ENCODE measurements at places on chromosomes 7 and 10.

- DNase-seq, result no peak
These were observed 666 bp downstream of the NRG3 start for GRCh38 chr10:81875467-81876252.

DNA sequence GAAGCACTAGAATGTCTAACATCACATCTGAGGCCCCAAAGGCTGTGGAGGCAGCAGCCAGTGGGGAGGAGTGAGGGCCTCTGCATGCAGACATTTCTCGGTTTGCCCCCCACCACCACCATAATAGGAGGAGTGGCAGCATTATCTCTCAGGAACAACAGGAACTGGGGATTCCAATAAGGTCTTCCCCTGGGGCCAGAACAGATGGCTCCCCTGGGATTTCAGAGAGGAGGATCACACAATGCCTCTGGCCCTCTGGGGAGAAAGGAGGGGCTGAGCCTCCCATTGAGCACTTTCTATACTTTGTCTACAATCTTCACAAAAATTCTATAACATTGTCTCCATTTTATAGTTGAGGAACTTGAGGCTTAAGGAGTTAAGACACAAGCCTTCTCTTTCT, 61.1 kb downstream of the GRID1 start:
- no peak for DNase-seq

GRCh38 chr7:137221467-137221866, 122.1 kb downstream of the PTN start:
- DNase-seq, result no peak

GRCh38 chr7:34759477-34760125, 101.6 kb downstream of the NPSR1 start:
- DNase-seq, result peak; percentile 50

DNA sequence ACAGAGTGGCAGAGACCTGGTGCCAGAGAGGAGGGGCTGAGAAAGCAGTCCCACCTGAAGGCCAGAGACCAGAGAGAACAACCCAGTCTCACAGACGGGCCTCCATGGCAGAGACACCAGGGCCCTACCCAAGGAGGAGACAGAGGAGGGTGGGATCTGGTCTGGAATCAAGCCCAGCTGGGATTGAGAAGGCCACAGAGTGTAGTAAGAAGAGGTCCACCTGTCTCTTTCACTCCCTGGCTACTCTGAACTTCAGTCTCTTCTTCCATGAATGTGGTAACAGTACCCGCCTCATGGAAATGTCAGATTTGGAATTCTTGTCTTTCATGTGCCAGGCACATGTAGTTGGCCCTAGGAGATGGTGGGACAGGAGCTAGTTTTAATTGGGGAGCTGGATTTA, 55.6 kb downstream of the CLIP2 start:
- DNase-seq, result no peak

DNA sequence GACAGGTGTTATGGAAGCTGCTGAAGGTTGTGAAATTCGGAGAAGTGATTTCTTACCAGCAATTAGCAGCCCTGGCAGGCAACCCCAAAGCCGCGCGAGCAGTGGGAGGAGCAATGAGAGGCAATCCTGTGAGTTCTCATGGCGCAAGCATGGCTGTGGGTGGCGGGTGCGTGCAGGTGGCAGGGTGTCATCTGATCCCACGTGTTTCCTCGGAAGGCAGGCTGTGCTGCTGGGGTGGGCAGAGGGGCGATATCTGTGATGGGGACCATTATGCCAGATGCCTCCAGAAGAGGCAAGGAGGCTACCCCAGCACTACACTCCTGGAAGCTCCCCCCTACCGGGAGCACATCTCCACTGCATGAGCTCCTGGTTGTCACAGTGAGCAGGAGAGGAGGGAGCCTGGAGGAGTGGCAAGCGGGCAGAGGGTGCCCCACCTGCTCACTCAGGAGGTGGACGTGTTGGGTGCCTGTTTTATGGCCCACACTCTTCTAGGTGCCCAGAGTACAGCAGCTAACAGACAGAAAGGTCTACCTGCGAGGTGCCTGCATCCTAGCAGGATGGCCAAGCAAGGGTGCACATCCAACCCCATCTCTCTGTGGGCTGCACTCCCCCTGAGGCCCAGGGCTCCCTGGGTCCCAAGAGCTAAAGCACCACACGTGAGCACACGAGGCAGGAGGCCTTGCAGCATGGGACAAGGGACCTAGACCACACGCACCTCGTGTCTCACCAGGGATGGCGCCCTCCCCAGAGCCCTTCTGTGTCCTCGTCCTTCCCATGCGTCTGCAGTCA, 204.7 kb downstream of the EBF3 start:
- no peak for DNase-seq

DNA sequence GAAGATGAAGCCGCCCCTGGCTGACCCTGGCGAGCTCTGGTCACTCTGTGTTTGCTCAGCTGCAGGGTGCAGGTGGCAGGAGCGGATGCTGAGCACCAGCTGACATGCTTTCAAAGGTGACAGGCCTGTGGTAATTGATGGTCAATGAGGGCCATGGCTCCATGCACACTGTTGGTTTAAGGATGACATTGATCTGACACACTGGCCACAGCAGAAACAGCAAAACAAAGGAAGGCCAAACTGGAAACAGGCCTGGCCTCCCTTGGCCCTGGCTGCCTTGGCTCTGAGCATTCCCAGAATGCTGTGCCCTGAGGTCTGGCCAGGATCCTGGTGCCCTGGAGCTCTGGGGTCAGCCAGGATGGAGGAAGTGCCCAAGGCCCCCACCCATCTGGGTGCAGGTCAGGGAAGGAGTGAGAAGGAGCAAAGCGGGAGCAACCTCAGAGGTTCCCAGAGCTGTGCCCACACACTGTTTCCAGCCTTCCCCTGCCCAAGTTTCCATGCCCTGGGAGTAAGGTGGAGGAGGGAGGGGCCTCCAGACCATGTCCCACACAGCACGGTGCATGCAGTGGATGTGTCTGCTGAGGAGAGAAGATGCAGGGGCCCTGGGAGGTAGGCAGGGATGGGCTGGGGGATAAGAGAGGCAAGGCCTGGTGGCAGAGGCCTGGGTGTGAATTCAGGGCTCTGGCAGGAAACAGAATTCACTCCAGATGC, 302.2 kb downstream of the RPS24 start:
- no peak for DNase-seq

DNA sequence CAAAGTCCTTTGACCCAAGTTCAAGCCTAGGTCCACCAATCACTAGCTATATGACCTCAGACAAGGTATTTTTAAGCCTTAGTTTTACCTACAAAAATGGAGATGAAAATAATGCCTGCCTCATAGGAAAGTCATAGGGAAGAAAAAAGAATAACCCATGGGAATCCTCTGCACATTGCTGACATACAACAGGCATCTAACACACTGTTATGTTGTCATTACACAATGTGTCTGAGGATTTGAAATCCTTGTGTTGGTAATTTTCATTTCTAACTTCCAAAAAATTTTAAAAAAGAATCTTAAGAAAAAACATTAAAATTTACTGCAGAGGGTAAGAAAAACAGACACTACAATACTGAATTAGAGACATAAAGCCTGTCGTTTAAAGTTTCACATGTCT, 5.7 kb downstream of the ANK3 start:
- DNase-seq, result no peak

DNA sequence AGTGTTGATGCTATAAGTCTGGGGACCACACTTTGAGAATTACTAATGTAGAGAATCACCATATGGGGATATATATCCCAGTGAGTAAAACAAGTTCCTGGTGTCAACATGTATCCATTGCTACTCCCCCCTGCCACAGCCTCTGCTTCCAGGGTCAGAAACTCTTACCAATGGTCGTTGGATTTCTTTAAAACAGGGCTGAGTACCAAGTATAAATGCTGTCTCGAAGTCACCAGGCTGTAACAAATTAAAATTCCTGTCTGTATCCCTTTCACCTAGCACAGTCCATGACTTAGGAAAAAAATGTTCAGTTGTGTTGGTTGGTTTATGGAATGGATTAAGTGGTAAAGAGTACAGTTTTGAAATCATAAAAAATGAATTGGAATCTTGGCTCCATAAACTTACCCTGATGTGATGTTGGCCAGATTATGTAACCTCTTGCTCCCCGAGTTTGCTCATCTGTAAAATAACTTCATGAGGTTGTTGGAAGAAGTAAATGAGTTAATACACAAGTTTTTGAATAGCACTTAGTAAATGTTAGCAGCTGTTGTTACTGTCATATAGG, 364.0 kb upstream of the LRGUK start:
- DNase-seq, result no peak

DNA sequence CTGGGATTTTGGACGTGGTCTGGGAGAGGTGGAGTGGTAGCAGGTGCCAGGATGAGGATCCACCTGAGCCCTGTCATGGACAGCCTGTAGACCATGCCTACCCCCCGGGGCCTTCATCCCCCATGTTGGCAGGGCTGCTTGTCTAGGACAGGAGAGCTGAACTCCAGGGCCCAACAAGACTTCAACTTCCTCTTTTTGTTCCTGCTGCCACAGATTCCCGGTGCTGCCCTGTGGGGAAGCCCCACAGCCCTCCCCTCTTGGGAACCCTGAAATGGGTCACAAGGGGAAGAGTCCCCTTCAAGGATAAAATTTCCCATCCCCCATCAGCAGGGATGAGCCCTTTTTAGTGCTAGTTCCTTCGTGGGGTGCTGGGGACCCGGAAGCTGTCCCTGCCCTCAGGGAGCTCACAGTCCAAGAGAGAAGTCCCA, 1.3 kb upstream of the CUEDC2 start:
- peak; percentile 91 for DNase-seq

DNA sequence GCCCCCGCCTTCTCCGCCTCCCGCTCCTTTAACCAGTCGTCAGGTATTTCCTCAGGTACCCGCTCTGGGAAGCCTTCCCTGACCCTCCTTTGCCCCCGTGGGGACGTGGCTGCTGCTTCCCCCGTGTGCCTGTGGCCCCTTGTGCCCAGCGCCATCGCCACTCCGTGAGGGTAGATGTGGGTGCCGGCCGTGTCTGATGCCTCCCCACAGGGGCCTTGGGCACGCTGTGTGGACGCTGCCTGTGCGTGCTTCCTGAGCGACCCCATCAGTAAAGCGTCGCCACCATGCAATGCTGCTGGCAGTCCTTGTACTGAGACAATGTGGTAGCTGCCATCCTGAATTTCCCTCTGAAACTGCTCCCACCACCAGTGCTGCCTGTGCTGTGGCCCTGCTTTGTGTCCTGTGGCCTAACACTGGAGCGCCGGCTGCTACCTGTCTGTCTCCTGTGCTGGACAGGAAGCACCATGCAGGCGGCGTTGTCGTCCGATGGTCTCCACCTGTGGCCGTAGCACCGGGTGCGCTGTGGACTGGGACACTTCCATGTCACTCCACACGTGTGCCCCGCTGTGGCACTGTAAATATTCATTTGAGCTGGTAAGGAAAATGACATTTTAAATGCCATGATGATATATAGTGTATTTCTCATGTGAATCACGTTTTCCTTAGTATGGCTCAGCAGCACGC, 213.8 kb downstream of the MGMT start:
- no peak for DNase-seq

DNA sequence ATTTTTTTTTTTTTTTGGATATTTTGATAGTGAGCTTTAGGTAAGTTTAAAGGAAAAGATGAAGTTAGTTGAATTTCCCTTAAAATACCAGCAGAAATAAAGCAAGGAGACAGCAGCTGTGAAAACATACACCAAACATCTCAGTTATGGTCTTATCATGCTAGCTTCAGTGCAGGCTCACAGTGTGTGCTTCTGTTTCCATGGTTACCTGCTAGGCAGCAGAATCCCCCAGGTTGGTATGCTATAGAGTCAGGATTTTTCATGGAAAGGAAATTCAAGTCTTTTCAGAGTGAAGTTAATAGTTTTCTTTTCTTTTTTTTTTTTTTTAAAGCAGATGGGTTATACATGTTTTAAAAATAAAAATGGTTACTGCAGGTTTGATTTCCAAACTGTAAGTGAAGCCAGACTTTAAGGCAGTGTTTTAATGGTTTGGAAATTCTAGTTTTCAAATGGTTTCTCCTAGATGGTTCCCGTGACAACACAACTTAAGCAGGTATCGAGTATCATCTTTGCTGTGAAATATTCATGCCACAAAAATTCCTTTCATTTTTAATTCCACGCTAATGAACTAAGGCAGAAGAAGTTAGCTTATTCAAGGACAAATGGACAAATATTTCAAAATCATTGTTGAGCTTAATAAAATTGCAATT, 230.9 kb downstream of the BICC1 start:
- no peak for DNase-seq

GRCh38 chr7:157807510-157807909, 470.7 kb downstream of the DNAJB6 start:
- no peak for DNase-seq

DNA sequence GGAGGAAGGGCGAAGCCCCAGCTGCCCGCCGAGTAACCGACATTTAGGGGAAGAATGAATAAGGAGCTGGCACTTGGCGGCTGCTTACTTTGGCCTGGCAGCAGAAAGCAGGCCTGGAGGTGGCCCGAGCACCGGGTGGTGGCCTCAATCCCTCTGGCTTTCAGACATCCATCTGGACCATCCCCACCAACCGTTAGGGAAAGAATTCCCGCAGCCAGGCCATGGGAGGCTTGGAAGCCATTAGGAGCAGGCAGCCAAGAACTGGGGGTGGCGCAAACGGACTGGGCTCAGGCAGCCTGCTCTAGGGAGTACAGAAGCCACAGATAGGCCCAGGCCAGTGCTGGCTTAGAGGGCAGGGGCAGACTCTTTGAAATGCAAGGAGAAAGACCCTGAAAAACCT, 132.7 kb downstream of the NEURL1 start:
- no peak for DNase-seq

DNA sequence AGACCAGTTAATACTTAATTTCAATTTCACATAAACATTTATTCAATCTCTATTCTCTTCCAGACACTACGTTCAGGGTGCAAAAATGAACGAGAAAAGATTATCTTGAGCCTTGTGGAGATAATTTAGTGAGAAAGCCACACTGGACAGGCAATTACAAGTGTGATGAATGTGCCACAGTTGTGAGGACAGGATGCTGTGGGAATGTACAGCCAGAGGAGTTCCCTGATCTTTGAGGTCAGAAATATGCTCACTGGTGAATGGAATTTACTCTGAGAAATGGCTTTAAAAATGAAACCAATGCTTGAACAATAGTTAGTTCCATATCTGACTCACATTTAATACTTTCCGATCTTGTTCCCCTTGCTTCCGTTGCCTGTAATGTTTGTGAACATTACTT, 864.8 kb downstream of the GATA3 start:
- no peak for DNase-seq

DNA sequence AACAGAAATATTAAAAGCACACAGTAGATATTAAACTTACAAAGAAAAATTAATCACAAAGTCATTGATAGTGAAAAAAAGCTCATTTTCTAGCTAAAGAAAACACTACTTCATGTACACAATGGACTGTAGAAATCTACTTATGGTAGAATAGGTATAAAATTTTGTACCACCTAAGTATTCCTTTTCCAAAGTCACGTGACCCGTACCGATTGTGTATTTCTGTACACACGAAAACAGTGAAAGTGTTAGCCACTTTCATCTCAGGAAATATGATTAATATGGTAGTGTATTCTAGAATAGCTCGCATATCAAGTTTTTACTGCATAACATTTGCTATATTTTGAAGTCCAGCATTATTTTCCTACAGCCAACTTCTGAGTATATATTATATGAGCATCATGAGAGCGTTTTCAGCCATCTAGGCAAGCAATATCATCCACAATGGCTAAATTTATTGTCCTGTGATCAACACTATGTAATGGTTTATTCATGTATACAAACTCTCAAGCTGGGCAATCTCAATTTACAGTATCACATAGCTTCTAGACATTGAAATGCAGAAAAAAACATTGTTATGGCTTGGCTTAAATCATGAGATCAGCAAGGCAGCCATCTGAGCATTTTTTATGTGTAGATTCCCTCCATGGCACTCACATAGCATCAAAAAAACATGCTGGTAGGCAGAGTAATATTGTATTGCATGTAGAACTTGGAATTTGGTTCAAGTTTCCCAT, 114.7 kb downstream of the CD36 start:
- DNase-seq, result no peak

- DNase-seq, result no peak
These were observed 51.7 kb upstream of the PPIF start for GRCh38 chr10:79295563-79295962.
